ENCODE measurements at places on chromosomes 11 and 22. TPM values are rescaled to one million over a fixed set of nuclear protein-coding genes. Genes with fewer than 3 reads are reported as not detected.

Gene DRAP1
- 103 TPM for polyA plus RNA-seq

Gene NLRP10
- not detected for polyA plus RNA-seq

Gene RIMBP3B
- not detected for polyA plus RNA-seq

Gene FAM83F
- 8.6 TPM for polyA plus RNA-seq

Gene TRAF6
- 3.7 TPM for polyA plus RNA-seq

Gene DGCR2
- 32.2 TPM for polyA plus RNA-seq

Gene OR52K1
- not detected for polyA plus RNA-seq

Gene SAA1
- polyA plus RNA-seq: 15.7 TPM

Gene TYR
- not detected for polyA plus RNA-seq
